ENCODE measurements at places on chromosomes 1 and 21.
A peak's percentile ranks its signal among the peaks of the same experiment; 100 is the strongest.

- DNase-seq, result no peak
Measured at GRCh38 chr1:64033667-64034220, 169.7 kb upstream of the UBE2U start.

DNA sequence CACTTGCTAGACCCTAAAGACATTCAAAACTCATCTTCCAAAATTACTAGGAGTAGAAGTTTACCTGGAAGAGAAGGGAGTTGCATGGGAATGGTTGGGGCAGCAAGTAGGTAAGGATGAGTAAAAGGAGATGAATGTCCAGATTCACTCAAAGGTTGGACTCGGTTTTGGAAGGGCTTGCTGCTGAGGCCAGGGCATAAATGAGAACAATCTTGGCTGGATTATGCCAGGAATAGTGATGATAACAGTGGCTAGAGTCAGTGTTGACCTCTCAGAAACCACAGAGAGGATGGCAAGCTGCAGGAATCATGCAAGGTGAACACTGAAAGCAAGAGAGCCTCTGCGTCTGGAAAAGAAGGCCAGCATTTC lies 43.4 kb downstream of the C8A start:
- DNase-seq, result no peak

GRCh38 chr1:95311014-95311413 lies 77.0 kb downstream of the RWDD3 start:
- peak; percentile 32 for DNase-seq

GRCh38 chr1:115539736-115540135 lies 102.0 kb upstream of the VANGL1 start:
- no peak for DNase-seq

- no peak for DNase-seq
Measured at GRCh38 chr1:150561254-150561973, 12.2 kb downstream of the ADAMTSL4 start.

DNA sequence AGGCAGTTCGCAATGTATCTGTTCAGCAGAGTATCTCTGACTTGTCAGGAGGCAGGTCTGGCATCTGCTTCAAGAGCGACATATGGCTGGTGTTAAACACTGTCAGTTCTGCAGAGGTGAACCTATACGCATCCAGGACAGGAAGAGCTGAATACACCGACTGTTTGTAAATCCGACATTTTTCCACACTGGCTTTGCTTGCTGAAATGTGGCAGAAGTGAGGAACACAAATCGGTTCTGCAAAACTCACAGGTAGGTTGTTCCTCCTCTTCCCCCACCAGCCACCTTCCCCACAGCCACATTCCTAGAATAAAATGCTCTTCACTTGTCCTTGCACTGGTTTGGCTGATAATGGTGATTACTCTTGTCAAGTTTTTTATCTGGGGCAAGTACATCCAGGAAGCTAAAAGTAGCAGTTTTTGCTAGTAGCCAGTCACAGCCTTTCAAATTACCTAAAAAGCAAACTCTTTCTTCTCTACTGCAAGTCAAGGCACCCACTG lies 289.2 kb downstream of the GRIK1 start:
- DNase-seq, result no peak

DNA sequence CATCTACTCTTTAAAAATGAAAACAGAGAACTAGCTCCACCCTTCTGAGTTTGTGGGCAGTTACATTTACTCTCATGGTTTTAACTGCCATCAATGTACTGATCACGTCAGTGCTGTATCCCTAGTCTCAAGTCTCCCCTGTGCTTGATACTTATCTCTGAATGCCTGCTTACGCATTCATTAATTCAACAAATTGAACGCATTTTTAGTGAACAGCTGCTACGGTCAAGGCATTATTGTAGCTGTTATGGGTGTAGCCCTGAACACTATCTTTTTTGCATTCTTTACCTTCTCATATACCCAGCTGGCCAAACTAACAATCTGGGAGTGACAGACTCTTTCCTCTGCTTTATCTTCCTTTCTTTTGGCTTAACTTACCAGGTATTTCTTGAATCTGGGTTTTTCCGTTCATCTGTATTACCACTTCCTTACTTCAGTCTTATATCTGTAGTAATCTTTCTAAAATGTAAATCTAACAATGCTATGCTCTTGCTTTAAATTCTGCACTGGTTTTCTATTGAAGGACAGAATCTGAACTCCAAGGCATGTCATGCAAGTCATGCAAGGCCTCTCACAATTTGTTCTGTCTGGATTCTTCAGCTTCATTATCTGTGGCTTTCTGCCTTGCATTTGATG lies 33.3 kb downstream of the SMG7 start:
- no peak for DNase-seq

DNA sequence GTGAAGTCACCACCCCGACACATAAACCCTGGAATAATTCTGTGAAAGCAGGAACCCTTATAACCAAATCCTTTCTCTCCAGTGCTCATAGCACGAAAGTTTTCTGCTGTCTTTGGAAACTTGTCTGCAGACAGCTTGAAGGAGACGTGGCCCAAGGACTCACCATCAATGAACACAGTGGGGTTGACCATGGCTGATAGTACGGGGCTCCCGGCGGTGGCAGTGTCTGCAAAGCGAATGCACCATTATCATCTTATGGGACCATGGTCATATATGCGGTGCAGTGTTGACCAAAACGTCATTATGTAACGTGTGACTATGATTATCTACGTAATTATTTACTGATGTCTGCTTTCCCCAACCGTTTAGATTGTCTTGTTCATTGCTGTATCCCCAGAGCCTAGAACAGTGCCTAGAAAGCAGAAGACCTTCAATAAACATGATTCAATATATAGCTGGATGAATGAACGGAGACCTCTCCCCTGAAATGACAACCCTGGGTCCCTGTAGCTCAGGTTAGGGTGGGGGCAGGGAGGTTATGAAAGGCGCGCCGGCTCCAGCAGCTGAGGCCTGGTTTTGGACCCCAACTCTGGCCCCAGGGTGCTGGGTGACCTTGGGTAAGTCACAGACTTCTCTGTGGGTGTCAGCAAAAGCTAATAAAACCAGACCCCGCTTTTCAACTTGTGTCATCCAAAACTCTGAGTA lies 128.4 kb upstream of the ZBTB40 start:
- no peak for DNase-seq

- no peak for DNase-seq
Measured at GRCh38 chr1:21024918-21025317, 151.8 kb downstream of the EIF4G3 start.

DNA sequence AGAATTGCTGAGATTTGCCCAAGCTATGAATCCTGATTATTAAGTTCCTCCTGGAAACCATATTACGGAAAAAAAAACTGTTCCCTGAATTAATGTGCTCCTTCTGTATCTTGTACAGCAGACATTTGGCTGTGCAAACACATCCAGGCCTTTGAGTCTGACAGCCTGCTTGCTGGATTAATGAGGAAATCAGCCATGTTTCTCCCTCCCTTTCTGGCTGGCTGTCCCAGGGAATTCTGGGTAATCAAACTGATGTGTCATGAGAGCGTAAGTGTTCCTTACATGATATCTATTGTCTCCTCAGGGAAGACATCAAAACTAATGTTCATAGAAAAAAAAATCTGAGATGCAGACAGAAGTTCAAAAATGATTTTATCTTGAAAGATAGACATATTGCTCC lies 18.8 kb downstream of the PGBD5 start:
- no peak for DNase-seq

DNA sequence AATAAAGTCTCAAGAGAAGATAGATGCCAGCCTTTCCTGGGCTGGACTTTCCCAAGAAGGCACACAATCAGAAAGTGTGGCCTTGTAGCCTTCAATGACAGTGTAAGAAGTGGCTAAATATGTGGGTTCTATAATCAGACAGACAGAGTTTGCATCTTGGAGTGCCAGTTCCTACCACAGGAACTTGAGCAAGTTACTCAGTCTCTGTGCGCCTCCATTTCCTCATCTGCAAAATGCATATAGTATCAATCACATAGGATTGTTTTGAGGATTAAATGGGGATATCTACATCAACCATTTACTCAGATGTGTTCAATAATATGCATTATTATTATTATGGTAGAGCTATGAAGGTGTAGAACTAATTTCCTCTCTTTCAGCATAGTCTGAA lies 176.8 kb upstream of the PTBP2 start:
- no peak for DNase-seq

DNA sequence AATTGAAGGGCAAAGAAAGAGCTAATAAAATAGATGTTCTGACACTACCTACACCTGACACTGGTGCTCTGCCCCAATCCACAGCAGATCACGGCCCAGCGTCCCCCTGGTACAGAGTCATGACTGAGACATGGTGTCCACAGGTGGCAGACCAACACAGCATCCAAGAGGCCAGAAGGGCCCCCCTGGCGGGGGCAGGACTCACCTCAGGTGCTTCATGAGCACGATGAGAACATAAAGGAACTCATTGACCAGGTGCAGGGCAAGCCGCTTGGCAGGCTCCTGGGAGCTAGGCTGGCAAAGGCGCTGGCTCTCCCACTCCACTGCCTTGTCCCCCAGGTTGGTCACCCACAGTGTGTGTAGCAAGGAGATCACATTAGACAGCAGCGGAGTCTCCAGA lies 20.4 kb downstream of the MRAP start:
- DNase-seq, result no peak

GRCh38 chr1:33367485-33368405 lies 46.8 kb upstream of the A3GALT2 start:
- peak; percentile 30 for DNase-seq

DNA sequence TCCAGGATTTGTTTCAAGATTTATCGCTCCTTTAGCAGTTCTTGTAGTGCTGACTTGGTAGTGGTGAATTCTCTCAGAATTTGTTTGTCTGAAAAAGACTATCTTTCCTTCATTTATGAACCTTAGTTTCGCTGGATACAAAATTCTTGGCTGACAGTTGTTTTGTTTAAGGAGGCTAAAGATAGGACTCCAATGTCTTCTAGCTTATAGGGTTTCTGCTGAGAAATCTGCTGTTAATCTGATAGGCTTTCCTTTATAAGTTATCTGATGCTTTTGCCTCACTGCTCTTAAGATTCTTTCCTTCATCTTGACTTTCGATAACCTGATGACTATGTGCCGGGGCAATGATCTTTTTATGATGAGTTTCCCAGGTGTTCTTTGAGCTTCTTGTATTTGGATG lies 28.9 kb downstream of the RPAP2 start:
- DNase-seq, result no peak

- DNase-seq, result no peak
Measured at GRCh38 chr1:53366901-53367502, 39.1 kb upstream of the LRP8 start.

GRCh38 chr1:246497331-246497915 lies 9.7 kb downstream of the SMYD3 start:
- peak; percentile 3 for DNase-seq

- DNase-seq, result no peak
Measured at GRCh38 chr21:16891821-16892220, 621.0 kb upstream of the CXADR start.

DNA sequence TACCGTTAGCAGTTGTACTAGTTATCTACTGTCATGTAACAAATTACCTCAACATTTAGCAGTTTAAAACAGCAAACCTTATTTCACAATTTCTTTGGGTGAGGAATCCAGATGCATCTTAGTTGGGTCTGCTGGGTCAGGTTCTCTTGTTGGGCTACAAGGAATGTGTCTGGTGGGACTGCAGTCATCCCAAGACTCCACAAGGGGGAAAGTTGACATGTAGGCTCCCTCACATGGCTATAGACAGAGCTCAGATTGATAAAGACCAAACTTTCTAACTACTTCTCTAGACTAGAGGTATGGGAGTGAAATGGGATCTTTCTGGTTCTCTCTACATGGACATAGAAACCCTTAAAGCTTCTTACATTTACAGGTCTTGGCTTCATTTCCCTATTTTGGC lies 160.9 kb downstream of the UCK2 start:
- no peak for DNase-seq

DNA sequence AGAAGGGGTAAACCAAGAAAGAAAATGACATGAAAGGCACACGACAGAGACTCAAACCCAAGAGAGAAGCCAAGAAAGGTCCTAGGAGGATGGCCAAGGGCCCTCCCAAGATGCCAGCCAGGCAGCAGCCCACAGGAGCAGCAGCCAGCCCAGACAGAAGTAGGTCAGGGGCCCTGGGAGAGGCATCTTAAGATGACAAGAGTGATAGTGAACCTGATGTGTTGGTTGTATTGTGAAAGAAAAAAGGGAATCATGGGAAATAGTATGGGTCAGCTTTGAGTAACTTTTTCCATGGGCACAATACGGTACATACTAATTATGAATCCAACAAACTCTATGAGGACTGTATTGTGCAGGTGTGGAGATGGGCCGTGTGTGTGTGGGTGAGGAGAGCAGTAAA lies 3.3 kb downstream of the CCSAP start:
- DNase-seq, result no peak

- DNase-seq, result peak; percentile 81
Measured at GRCh38 chr1:209845408-209845725, 17.6 kb downstream of the UTP25 start.

- DNase-seq, result no peak
Measured at GRCh38 chr21:46118316-46119143, 20.6 kb downstream of the COL6A2 start.

- no peak for DNase-seq
Measured at GRCh38 chr1:213821175-213821942, 166.4 kb upstream of the PROX1 start.

GRCh38 chr1:245999697-246000637 lies 507.1 kb downstream of the SMYD3 start:
- no peak for DNase-seq

- no peak for DNase-seq
Measured at GRCh38 chr1:98870959-98871903, 133.4 kb downstream of the PLPPR5 start.

- no peak for DNase-seq
Measured at GRCh38 chr1:60672449-60672848, 409.9 kb upstream of the NFIA start.

GRCh38 chr1:220921498-220921897 lies 42.3 kb downstream of the HLX start:
- no peak for DNase-seq

GRCh38 chr21:21559285-21560045 lies 561.3 kb downstream of the NCAM2 start:
- DNase-seq, result no peak

DNA sequence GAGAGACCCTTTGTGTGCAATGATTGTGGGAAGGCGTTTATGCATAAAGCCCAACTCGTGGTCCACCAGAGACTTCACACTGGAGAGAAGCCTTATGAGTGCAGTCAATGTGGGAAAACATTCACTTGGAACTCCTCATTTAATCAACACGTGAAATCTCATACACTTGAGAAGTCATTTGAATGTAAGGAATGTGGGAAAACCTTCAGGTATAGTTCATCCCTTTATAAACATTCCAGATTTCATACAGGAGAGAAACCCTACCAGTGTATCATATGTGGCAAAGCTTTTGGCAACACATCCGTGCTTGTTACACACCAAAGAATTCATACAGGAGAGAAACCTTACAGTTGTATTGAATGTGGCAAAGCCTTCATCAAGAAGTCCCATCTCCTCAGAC lies 15.5 kb downstream of the ZNF684 start:
- DNase-seq, result no peak

DNA sequence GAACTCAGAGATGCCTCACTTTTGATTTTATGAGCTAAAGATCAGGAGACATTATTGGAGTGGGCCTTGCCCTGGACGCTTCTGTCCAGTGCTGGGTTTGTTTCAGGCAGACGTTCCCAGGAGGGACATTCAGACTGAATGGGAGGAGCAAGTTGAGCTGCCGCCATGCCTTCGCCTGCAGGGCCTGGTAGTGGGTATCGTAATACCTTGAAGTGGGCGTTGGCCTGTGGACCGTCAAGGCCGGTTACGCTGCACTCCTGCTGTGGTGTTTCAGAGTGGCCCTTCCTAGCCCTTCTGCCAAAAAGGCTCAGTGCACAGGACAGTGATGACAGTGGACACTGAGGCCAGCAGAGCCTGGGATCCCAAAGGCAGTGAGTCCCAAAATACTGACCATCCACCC lies 1.6 kb downstream of the FAM3B start:
- no peak for DNase-seq

GRCh38 chr1:21896652-21897532 lies 40.2 kb downstream of the HSPG2 start:
- no peak for DNase-seq

All from NCI-H1417 treated with DMSO at 0.1 percent for 48 hours (cell line).